ENCODE measurements at places on chromosomes 5 and 9.

DNA sequence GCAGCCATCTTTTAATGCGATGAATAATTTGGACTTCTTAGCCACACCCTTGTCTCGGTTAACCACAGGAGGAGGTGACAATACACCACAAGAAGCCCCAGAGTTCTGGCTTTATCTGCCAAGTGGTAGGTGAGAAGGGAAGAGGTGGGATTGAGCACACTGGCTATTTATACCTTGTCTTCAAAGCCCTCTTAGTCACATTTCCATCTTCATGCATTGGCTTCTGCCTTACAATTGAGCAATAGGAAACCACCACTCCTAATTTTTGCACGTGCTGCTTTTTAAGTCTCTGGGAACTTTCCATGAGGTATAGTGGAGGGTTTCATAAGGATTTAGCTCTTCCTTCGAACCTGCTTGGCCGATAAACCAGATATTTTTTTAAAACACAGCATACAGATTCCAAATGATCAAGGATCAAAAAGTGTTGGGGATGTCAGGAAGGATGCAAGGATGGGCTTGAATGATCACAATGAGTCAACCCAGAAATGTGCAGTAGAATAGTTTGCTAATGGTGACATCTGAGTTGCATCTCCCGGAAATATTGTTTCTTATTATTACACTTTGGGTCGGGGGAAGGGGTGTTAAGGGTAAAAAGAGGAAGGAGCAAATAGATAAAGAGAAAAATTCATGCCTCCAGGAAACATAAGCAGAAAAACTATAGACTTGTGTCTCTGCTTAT is 25.5 kb downstream of the PLAC8L1 start:
- no peak for DNase-seq

DNA sequence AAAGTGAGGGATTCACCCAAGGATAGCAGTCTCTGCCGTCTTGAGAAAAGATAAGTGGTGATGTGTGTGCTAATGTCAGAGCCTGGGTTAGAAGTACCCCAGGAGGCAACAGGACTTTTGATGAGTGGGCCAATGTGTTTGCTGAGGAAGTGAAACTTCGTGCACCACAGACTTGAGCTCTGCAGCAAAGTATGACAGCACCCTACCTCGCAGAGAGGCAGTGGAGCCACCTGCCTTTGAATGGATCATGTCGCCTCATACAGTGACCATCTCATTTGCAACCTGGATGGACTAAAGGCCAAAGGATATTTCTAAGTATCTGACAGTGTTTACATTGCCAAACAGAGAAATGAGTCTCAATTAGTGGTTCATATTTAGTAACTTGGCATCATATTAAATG is 593.9 kb upstream of the GRAMD2B start:
- DNase-seq: peak; percentile 26

GRCh38 chr9:97852001-97852398 is 1.0 kb upstream of the FOXE1 start:
- DNase-seq: no peak

GRCh38 chr5:132180134-132180745 is 47.4 kb downstream of the P4HA2 start:
- DNase-seq: no peak

GRCh38 chr9:75671354-75671753 is 219.1 kb upstream of the PCSK5 start:
- DNase-seq: no peak

DNA sequence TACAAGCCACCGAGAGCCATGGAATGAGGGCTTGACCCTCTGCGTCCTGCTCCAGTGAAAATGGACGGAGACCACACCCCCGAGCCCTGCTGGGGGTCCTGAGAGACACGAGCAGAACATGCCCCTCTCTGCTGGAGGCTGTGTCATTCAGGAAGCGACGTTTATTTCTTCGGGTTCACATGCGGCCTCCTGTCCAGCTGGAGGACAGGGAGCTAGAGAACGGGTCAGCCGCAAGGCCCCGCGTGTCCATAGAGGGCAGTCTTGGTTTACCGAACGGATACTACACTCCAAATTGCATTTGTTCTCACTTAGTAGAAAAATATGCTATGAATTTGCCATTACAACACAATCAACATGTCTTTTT is 36.1 kb downstream of the MRPL36 start:
- peak; percentile 46 for DNase-seq

- no peak for DNase-seq
Measured at GRCh38 chr9:113269355-113269754, 6.0 kb downstream of the CDC26 start.

- DNase-seq: no peak
Measured at GRCh38 chr5:106397700-106398099, 1273.0 kb downstream of the EFNA5 start.

DNA sequence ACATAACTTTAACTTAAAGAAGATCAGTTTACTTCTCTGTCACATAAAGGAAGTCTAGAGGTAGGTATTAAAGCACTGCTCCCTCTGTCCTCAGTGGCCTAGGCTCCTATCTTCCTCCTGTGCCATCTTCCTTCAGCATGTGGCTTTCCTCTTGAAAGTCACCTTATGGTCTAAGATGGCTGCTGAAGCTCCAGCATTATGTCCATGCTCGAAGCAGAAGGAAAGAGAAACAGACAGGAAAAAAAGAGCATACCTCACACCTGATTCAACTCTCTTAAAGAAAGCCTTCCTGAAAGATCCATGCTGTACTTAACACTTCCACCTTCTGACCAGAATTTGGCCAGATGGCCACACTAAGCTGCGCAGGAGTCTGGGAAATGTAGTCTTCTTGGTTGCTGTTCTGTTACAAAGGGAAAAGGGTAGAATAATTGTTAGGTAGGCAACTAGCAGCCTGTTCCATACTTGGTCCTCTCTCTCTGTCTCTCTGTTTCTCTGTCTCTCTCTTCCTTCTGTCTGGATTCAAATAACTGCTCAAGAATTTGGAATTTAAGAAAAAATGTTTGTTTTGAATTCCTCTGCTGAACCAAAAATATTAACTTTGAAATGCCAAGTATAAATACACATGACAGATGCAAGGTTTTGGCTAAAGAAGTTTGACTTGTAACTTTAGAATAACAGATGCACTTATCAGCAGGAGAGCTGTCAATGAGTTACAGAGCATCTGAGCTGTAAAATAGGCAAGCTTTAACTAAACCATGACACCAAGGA is 16.0 kb downstream of the TMEM174 start:
- DNase-seq: no peak

- DNase-seq: no peak
Measured at GRCh38 chr9:72675586-72675985, 154.2 kb downstream of the TMC1 start.

DNA sequence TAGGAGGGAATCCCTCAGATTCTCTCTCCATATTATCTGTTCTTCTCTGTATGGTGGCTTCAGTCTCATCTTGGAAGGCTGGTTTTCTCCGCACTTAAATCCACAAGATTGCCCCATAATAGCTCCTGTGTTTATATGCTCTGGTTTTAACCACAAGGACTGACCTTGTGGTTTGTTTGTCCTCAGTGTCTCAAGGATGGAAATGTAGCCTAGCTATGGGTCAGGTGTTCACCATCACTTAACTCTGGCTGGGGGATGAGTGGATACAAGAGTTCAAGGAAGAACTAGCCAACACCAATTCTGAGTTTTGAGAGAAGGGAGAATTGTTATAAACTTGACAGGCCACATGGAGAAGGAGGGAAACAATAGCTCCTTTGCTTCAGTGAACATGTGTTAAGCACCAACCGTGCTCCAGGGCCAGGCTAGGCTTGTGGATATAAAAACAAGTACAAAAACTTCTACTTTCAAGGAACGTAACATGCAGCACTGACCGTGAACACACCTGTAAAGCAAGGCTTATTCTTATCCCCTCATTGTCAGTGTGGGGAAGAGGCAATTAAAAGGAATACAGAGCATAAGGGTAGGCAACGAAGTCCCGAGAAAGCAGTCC is 75.6 kb upstream of the VLDLR start:
- DNase-seq: no peak

GRCh38 chr9:4837261-4838188 is 44.8 kb downstream of the RCL1 start:
- no peak for DNase-seq

GRCh38 chr5:150246429-150246828 is 43.1 kb downstream of the CAMK2A start:
- DNase-seq: no peak

DNA sequence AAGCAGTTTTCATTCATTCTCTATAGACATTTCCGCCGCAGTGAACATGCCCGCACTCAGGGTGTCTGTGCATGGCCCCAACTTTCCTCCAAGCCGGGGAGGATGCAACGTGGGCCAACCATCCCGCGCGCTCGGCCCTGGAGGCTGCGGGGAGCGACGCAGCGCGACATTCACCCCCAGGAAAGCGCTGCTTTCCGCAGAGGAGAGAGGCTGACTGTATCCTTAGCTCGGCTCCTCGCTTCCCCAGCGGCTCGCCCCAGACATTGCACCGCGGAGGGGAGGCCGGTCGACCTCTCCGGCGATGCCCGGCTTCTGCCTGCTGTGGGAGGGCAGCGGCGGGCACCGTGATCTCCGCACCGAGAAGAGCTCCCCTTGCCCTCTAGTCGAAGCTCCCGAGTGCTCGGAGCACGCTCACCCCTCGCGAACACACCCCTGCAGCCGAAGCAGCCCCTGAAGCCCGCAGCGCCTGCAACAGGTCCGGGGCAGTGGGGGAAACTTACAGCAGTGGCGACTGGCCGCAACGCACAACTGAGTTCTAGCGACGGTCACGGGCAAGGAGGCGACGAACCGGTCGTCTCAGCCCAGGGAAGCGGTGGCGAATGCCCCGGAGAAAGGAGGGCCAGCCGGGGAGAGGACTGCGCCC is 600 bp downstream of the ENC1 start:
- peak; percentile 37 for DNase-seq

DNA sequence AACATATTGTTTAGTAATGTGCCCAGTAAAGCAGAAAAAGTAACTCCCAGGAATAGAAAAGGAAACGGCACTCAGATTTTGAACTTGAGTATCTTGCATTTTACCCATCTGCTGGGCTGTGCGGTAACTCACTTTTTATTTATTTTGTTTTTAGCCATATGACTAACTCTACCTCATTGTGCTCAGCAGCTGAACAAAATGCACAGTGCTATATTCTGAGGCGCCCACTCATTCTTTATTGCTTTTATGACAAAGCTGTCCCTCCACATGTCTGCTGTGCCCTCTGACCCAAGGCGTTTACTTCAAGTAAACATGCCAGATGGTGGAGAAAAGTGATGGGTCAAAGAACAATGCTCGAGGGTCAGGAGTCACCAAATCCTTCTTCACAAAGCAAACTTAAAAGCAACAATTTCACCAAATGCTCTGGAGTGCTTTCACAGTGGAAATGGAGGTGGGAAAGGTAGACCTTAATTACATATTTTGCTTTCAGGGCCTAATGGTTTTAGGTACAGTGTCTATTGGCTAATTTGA is 215.2 kb upstream of the ELAVL2 start:
- DNase-seq: no peak

GRCh38 chr5:128770907-128771306 is 194.4 kb upstream of the SLC27A6 start:
- DNase-seq: no peak

DNA sequence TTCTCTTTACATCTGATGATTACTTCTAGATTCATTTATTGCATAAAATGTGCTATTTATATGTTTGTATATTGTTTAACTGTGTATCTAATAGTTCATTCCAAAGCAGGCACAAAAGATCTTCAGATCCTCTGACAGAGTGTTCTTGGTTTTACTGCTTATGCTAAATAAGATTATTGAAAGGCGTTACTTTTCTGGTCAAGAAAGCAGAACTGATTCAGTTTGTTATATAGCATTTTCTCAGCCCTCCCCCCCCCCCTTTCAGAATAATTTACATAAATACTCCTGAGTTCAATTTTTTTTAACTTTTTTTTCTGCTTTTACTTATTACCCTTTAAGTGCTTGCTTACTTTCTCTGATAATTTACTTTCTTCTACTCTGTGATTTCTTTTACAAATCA is 15.4 kb downstream of the CDC42SE2 start:
- no peak for DNase-seq

- DNase-seq: no peak
Measured at GRCh38 chr5:100992354-100992753, 89.3 kb upstream of the ST8SIA4 start.

GRCh38 chr5:103441523-103441922 is 121.1 kb downstream of the NUDT12 start:
- no peak for DNase-seq
